ENCODE measurements at places on chromosomes 12 and 14.

DNA sequence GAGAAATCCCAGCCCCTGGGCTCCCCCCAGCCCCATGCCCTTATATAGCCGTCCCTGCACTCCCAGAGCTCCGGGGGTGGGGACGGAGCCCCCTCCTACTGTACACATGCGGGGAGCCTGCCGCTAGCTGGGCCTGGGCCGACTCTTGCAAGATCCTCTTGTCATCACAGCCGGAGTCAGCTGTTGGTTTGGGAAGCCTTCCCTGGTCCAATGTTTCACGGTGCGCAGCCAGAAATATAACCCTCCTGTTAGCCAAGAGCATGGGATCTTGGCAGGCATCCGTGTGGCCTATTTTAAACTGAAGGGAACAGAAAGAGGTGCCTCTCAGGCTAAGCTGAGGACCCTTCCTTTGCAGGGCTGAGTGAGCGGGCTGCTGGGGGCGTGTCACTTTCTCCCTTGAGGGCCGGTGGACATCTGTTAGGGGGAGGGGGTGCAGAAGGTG lies 175.3 kb downstream of the TSPAN9 start:
- DNase-seq: no peak

GRCh38 chr12:76449583-76449982 lies 101.4 kb upstream of the BBS10 start:
- no peak for DNase-seq

DNA sequence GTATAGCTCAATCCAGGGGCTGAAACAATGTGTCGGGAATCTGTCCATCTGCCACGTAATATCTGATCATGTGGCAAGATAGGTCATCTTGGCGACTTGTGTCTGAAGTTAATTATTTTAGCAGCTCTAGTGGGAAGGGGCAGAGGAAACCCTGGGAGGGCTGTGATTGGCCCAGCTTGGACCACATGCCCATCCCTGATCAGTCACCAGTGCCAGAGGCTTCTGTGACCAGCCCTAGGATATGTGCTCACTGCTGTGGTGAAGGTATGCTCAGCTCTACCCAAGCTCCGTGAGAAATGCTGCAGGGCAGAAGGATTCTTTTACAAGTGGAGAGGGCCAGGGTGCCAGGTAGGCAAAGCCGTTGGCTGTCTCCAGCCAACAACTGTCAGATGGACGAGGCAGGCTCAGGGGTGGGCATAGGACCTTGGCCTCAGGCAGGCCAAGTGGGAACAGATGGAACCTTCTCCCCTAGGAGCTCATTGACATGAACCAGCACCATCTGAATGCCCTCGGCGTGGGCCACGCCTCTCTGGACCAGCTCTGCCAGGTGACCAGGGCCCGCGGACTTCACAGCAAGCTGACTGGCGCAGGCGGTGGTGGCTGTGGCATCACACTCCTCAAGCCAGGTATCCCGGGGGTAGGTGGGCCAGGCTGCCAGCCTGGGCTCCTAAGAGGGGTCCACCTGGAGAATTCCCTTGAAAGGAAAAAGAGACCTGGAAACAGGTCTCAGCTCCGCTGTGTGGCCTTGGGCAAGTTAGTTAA lies 21.1 kb downstream of the MVK start:
- DNase-seq: no peak

GRCh38 chr14:99699861-99700260 lies 15.8 kb downstream of the CYP46A1 start:
- DNase-seq: no peak

GRCh38 chr12:86233126-86233525 lies 23.1 kb downstream of the MGAT4C start:
- no peak for DNase-seq

DNA sequence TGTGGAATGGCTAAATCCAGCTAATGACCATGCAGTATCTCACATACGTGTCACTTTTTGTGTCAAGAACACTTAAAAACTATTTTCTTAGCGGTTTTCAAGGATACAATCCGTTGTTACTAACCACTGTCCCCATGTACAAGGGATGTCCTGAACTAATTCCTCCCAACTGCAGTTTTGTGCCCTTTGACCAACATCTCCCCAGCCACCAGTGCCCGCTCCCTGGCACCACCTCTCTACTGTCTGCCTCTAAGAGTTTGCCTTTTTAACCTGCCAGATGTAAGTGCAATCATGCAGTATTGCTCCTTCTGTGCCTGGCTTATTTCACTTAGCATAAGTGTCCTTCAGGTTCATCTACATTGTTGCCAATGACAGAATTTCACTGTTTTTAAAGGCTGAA lies 315.7 kb downstream of the TMEM121 start:
- no peak for DNase-seq

GRCh38 chr14:23164250-23164649 lies 19.2 kb downstream of the SLC7A8 start:
- DNase-seq: no peak

DNA sequence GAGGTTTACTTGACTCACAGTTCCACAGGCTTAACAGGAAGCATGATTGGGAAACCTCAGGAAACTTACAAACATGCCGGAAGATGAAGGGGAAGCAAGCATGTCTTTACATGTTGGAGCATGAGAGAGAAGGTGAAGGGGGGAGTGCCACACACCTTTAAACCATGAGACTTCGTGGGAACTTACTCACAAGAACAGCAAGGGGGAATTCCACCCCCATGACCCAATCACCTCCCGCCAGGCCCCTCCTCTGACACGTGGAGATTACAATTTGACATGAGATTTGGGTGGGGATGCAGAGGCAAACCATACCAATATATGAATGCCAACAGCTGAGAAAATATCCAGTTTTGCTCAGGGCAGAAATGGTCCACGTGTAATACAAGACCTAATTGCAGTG lies 518.6 kb downstream of the VRK1 start:
- no peak for DNase-seq

- no peak for DNase-seq
These were observed 11.5 kb downstream of the CCDC175 start for GRCh38 chr14:59565087-59565486.

GRCh38 chr12:5258498-5258897 lies 173.4 kb upstream of the NTF3 start:
- DNase-seq: no peak

- peak; percentile 16 for DNase-seq
These were observed 536 bp downstream of the TM7SF3 start for GRCh38 chr12:27013611-27014084.

DNA sequence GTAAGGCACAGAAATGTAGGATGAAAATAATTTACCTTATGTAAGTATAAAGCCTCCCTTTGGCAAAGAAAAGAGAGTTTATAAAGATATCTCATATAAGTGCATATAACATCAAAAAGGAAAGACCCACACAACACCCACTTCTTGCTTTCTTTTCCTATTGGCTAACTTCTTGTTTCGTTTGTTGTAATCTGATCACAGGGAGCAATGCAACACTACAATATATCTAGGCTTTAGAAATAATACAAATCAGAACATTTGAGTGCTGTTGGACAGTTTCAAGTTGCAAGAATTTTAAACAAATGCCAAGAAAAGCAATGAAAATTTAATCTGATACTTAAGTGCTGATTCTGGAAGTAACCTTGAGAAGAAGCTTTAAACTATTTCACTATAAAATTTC lies 1.3 kb downstream of the FGD6 start:
- DNase-seq: no peak

DNA sequence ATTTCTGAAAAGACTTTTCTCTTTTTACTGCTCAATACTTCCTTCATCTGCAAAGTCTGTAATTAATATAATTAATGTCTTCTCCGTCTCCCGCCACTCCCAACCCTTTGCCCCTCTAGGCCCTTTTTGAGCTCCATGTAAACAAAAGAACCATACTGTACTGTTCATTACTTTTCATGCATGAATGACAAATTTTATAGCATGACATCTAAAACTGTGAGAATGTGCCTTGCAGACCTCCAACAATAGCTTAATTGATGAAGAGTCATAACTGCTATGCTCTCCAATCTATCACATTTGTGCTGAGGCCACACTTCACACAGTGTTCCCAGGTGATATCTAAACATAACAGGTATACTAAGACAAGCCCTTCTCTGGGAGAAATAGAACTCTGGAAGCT lies 1122.7 kb upstream of the ATXN7L3B start:
- DNase-seq: no peak

DNA sequence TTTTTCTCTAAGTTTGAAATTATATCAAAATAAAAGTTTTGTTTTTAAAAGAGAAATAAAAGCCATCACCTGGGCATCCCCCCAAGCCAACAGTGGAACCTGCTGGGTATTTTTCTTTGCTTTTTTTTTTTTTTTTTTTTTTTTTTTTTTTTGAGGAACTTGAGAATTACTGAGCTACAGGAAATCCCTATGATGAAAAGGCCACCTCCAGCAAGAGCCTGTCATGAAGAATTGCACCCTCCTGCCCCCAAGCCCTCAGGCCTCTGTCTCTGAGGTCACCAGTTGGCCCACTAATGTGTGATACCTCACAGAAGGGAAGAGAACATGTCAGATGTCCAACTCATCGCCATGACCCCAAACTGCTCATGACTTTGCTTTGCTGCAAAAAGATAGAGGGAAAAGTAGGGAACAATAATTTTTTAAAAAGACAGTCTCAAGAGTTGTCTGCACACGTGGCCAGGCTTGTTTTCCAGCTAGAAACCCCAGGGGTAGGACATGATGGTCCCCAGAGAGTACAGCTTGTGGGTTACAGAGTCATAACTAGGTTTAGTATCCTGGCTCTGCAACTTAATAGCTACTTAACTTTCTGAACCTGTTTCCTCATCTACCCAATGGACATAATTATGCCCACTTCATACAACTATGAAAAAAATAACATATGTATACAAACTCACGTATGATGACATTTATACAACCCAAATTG lies 124.3 kb upstream of the EGLN3 start:
- no peak for DNase-seq

DNA sequence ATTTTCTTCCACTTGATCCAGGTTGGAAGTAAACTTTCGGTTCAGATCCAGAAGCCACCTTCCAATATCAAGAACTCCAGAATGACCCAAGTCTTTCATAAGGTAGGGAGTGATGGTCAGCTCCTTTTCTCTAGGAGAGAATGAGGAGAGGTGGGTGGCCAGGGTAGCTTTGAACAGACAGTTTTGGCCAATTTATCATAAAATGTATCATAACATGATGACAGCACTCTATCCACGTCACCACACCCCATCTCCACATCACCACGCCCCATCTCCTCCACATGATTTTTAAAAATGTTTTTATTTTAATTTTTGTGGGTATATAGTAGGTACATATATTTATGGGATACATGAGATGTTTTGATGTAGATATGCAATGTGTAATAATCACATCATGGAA lies 26.9 kb downstream of the DYRK4 start:
- DNase-seq: no peak

DNA sequence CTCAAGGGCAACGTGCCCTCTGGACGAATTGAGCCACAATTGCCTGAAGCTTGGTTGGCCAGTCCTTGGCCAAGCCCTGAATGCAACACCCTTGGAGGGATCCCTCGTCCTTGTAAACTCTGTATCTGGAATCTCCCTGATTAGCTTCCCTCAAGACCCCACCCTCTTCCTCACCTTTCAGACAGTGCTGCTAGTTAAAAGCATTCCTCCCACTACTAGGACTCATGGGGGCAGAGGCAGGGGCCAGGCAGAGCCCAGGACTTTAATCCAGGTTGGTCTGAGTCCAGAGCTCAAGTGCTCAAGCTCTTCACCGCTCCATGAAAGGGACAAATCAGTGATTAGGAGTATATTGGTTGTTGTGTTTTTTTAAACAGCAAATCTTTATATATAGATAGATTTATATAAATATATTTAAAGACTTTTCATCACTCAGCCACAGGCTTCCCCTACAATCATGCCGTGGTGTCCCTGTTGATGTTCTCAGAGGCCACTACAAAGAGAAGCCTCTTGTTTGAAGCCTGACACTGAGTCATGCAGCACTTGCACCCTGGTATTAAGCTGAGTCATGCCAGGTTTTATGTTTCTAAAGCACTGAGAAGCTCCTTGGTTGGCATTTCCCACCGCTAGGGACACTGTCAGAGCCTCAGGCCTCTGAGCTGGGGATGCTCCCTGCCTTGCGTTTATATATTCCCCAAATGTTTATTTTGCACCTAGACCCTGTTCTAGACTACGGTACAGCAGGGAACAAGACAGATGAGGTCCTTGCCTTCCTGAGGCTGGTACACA lies 53.8 kb upstream of the GSC start:
- no peak for DNase-seq

- no peak for DNase-seq
These were observed 14.5 kb downstream of the IFNG-AS1 start for GRCh38 chr12:68003777-68004176.
